ENCODE measurements at places on chromosomes 3 and 15.
A peak's percentile ranks its signal among the peaks of the same experiment; 100 is the strongest.

- DNase-seq = no peak
These were observed 108.0 kb downstream of the IL1RAP start for GRCh38 chr3:190621927-190622326.

- DNase-seq = no peak
These were observed 31.7 kb upstream of the NR2C2 start for GRCh38 chr3:14915636-14916222.

- DNase-seq = peak; percentile 58
These were observed 416 bp upstream of the CORO2B start for GRCh38 chr15:68578175-68578979.

- no peak for DNase-seq
These were observed 70.0 kb upstream of the CCDC39 start for GRCh38 chr3:180749322-180749721.

DNA sequence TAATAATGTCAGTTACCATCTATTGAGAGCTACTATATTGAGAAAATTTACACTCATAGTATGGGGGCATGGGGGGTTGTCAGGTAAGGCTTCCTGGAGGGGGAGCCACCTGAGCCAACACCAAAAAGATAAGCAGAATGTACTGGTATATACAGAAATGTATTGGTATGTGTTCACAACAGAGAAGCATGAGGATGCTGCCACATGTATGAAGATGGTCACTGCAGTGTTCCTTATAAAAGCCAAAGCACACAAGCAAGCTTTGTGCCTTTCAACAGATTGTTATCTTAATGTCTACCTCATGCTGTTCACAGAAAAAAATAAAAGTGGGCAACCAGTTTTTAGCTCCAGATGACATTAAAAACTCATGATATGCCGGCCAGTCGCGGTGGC is 149.0 kb downstream of the MAGI1 start:
- DNase-seq = no peak

DNA sequence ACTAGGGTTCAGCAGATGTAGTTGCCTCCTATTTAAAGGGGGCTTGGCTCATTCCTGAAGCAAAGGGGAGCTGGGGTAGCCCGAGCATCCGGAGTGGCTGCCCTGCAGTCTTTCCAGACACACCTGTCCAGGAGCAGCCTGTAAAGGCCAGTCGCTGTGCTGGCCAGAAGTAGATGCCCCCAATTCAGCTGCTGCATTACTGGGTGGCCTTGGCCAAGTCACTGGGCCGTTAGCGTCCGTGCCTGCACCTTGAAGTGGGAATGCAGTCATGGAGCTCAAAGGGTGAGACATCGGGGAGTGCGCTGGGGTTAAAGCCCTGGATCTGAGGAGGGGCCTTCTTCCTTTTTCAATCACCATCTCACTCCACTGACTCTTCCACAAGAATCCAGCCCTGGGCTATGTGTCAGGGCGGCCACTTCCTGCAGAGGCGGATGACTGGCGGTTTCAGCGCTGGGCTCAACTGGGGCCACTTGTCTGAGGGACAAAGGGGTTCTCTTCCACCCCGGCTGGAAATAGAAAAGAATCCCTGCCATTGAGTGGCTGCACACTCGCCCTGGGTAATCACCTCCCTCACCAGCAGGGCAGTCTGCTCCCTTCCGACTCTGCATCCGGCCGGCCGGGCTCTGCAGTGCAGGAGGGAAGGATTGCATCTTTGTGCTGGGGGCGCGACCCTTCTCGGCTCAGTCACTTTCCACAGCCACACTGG is 11.8 kb downstream of the ALDH1A3 start:
- DNase-seq = no peak

- no peak for DNase-seq
These were observed 43.6 kb upstream of the PIAS1 start for GRCh38 chr15:68010361-68011153.

DNA sequence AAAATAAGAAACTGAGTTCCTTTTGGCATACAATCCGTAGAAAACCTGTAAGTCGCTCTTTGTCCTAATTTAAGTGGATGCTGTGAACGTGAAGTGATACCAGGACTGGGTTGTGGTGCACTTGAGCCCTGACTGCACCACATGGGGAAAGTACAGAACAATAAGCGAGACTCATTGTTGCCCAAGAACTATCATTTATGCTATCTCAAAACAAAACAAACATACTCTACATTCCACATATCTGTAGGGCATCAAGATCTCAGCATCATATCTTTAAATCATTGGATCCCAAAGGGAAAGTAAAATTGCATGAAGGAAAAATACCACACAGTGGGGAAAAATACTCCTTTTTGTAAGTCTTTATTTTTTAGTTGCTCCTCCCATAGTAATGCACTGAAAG is 580.3 kb downstream of the MECOM start:
- DNase-seq = no peak

GRCh38 chr15:73387507-73388255 is 18.9 kb upstream of the HCN4 start:
- no peak for DNase-seq

DNA sequence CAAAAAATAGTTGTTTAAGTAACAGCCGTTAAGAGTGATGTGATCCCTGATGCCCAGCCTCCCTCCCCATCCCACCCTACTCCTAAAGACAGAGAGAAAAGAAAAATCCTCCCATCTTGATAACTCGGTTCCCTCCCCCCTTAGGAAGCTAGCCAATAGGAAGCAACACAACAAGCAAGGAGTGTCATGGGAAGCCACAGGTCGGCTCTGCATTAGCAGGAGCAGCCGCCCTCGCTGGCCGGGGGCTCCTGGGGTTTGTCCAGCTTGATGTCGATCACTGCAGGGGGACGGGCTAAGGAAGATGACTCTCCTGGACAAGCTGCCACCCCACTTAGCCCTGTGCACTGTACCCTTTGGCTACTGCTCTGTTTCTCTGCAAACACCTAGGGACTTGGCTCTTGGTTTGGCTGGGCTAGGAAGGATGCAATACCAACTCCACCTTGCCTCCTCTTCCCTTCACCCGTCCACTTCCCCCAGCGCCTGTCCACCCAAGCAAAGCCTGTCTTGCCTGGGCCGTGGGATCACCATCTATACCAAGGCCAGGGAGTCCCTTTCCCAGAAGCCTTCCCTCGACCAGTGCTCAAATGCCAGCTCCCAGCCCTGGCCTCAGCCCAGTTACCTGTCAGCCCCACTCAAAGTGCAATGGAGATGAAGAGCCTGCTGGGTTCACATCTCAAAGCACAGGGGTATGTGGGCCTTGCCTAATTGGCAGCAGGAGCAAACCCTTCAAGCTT is 23.1 kb downstream of the SRPRB start:
- no peak for DNase-seq

DNA sequence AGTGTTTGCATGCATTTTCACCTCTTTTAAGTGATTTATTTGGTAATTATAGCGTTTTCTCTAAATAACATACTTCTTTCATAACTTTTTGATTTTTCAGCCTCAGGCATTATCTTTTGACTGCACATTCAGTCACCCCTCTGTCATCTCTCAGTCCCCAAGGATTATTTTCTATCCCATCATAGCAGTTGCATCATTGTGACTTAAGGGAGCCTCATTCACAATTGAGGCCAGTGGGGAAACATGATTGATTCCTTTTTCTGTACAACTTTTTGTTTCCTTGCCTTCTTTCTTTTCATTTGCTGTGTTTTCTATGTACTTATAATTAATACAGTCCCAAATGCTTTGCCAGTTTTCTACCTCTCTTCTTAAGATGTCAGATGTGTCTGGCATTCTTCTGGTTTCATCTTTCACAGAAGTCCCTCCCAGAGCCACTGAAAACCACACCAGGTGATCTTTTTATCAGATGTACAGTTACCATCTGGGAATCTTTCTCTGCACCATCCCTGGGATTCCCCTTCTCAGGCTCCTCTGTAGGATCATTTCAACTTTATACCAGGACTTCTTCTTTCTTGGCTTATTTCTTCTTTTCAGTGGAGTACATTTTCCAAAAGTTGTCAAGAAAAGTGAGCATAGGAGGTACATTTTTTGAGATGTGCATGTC is 151.4 kb downstream of the RAP2B start:
- DNase-seq = no peak

- DNase-seq = no peak
These were observed 12.5 kb upstream of the GK5 start for GRCh38 chr3:142237891-142238290.

DNA sequence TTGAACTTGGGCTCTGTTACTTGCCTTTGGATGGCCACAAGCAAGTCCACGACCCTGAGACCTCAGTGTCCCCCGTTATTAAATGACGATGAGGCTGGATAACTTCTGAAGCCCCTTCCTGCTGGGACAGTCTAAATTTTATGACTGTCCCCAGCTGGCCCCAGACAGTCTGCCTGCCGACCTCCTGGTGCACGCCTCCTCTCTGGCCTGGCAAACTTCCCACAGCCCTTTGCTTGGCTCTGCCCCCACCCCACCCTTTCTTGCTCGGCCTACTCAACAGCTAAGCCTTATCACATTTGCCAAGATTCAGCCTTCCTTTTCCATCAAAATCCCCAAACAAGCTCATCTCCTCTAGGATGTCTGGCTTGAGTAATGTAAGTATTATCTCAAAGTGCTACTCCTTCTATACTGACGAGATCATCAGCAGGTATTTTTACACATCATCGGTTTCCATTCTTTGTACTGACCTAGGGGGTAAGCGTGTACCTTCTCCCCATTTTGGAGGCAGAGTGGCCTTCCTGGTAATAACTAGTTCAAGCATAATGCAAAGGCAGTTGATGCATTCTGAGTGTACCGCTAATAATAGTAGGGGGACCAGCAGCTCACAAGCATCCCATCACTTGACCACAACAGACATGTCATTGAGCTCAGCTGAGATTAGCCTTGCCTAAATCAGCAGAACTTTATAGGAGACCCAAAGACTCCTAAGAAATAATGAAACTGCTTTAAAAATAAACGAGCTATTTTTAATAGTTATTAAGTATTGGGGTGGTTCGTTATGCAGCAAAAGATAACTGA is 120.8 kb upstream of the HACD2 start:
- DNase-seq = no peak

- no peak for DNase-seq
These were observed 48.5 kb upstream of the RAB6B start for GRCh38 chr3:133944181-133944580.

- no peak for DNase-seq
These were observed 138.3 kb downstream of the LRIG1 start for GRCh38 chr3:66362541-66362941.

- no peak for DNase-seq
These were observed 481.2 kb downstream of the FOXP1 start for GRCh38 chr3:71102111-71102983.

GRCh38 chr3:132898141-132898540 is 140.1 kb upstream of the TMEM108 start:
- DNase-seq = no peak

GRCh38 chr15:71686221-71687050 is 123.9 kb upstream of the NR2E3 start:
- no peak for DNase-seq

DNA sequence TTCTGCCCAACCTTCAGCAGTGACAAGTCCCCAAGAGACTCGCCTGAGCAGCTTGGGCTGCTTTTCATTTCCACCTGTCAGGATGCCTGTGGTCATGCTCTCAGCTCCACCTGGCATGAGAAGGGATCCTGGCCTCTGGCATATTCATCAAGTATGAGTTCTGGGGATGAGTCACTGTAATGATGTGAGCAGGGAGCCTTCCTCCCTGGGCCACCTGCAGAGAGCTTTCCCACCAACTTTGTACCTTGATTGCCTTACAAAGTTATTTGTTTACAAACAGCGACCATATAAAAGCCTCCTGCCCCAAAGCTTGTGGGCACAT is 3.5 kb downstream of the MYD88 start:
- no peak for DNase-seq

DNA sequence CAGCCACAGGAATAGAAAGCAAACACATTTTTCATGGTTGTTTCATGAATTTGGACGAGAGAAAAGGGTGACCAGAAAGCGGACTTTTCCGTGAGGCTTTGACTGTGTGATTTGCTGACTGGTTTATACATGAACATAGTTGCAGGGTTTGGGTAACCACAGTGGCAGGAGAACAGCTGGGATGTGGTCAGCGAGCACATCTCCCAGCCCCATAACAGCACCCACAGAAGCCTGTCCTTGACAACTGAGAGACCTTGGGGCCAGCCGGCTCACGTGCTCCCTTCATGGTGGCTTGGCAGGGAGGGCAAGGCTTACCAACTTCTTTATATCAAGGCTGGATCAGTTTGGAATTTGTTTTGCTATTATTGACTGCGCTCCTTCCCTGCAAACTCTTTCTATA is 13.2 kb upstream of the RGMA start:
- no peak for DNase-seq

- no peak for DNase-seq
These were observed 19.8 kb upstream of the NUDT16 start for GRCh38 chr3:131361464-131362421.

GRCh38 chr3:25385807-25386460 is 42.1 kb upstream of the RARB start:
- no peak for DNase-seq

DNA sequence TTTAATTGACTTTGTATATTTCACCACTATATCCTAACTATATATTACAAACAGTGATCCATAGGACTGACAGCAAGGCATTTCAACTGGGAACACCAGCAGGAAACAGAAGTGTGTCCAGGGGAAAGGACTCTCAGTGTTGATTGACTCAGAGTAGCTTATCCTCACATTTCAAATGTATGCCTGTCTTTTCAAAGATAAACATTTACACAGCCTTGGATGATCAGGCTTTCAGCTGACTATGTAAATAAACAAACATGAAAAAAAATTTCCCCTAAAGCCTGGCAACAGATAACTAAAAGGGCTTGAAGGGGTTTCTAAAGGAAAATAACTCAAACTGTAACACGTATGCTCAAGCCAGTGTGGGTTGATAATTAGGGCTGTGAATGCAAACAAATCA is 321.8 kb downstream of the TBC1D5 start:
- DNase-seq = no peak

GRCh38 chr3:151133917-151134450 is 48.5 kb downstream of the MED12L start:
- no peak for DNase-seq

DNA sequence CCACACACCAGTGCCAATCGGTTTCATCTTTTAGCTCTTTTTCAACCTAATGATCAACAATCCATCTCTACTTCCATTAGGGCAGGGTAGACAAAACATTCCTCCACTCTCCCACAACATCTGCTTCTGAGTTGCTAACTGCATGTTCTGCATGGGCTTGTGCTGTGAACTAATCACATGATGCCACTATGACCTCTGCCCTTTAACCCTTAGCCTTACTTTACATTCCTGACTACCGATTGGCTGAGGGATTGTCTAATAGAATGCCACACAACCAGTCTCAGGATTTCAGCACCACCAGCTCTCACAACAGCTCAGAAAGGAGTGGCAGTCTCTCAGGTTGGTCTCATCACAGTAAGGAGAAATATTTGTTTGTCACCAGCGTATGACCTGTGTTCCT is 562.8 kb downstream of the ROBO2 start:
- no peak for DNase-seq

DNA sequence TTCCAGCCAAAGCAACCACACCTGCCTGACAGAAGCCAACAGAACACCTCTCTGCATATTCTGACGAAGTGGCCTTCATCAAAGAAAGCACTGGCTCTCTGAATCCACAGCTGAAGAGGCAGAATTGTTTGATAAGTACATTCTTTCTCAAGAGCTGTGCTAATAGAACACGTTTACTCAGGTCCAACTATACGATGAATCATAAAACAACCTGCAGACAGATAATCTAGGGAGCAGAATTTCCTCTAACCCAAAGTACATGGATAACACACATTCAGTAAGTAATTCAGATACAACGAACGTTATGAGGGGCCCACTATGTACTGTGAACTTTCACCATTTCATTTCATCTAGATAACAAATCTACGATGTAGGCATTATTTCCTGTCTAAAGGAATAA is 25.4 kb downstream of the ALDH1A2 start:
- no peak for DNase-seq

GRCh38 chr3:140731440-140732119 is 53.7 kb downstream of the TRIM42 start:
- DNase-seq = no peak

Measured in stimulated activated naive CD8-positive, alpha-beta T cell treated with anti-CD3 and anti-CD28 coated beads, Interleukin-15, Interleukin-2, amounts not matched to agents 100 U/mL and 50 U/mL, for 24 hours (primary cell).